Activated T-helper 1 cell treated with anti-CD3 and anti-CD28 coated beads, Interleukin-12 subunit alpha, Interleukin-12 subunit beta, Interleukin-2, Interleukin-4 antibody, amounts not matched to agents 30 ng/mL and 10 ng/mL and 1 ng/mL, durations not matched to agents 14 hours and 24 hours and 36 hours (primary cell): ENCODE measurements at places on chromosomes 13 and 19. TPM values are rescaled to one million over a fixed set of nuclear protein-coding genes. Genes with fewer than 3 reads are reported as not detected.

DNA sequence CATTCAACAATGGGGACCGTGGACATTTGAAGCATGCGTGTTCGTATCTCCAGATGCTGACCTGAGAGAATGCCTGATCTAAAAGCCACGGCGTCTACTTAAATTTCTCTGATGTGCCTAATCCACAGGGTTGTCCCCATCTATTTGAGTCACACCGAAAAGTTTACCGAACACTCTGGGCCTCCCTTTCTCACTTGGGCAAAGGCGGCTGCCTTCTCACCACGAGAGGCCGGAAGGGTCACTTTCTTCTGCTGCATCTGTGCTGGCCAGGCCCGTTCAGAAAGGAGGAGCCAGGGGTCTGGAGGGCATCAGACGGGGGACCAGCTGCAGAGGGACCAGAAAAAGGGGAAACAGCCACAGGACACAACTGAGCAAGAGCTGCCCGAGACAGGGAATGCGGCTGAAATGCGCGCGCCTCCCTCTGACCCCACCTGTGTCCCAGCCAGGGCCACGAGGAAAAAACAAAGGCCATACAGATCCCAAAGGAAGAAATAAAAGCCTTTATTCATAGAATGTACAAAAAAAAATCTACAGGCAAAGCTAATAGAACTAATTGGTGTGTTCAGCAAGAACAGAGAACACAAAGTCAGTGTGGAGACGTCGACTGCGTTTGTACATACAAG lies 71.3 kb upstream of the C13orf46 start:
- no peak overlapping the region for H3K4me3 ChIP-seq
- no peaks in the 10 kb centered on the region for H3K27me3 ChIP-seq
- peaks cover 45% of the 10 kb centered on the region for H3K4me1 ChIP-seq
- DNase-seq = no peak
- peaks cover 39% of the 10 kb centered on the region for H3K36me3 ChIP-seq

Gene ITGBL1
- not detected in 2 replicates for total RNA-seq

- H3K4me1 ChIP-seq = peaks cover 65% of the 10 kb centered on the region
- H3K4me3 ChIP-seq = no peak overlapping the region
- no peaks in the 10 kb centered on the region for H3K27me3 ChIP-seq
- H3K36me3 ChIP-seq = peaks cover 9% of the 10 kb centered on the region
- peak overlapping the region; percentile 42 for H3K27ac ChIP-seq
Measured at GRCh38 chr19:19409631-19410030, 4.2 kb downstream of the GATAD2A start.

- no peak for DNase-seq
- no peaks in the 10 kb centered on the region for H3K4me1 ChIP-seq
- no peaks in the 10 kb centered on the region for H3K27me3 ChIP-seq
- H3K36me3 ChIP-seq = no peaks in the 10 kb centered on the region
- H3K27ac ChIP-seq = no peak overlapping the region
Measured at GRCh38 chr13:104065328-104065727, 999.1 kb upstream of the SLC10A2 start.

DNA sequence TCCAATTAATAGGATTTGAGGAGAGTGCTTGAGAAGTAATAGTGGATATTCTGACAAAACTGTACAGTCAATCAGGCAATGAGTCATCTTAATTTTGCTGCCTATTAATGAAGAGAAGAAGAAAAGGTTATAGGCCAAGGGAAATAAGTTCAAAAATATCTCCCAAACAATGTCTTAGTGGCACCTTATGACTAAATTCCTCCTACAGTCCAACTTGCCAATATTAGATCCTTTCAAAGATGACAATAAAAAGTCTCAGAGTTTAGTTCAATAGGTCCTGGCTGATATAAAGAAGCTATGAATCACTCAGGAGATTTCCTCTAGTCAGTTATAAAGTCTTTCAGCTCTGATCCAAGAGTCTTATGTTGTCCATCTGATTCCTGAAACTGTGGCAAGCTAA lies 27.9 kb downstream of the UGGT2 start:
- DNase-seq = no peak
- H3K4me1 ChIP-seq = no peaks in the 10 kb centered on the region
- no peak overlapping the region for H3K4me3 ChIP-seq
- H3K36me3 ChIP-seq = no peaks in the 10 kb centered on the region
- H3K27me3 ChIP-seq = no peaks in the 10 kb centered on the region

DNA sequence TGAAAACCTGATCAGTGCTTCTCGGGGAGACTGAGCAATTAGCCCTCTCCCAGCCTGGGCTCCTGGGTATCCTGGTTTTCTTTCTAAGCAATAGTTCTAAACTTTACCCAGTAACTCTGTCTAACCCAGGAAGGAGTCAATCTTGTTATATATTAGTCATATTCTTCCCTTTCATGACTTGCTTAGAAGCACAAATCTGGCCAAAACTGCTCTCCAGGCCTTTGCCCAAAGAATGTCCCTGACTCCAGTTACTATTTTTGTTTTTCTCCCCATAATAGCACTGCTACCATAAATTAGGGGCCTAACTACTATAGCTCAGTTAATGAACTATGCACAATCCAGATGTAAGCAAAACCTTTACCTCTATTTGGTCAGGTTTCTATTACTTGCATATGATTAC lies 355.8 kb upstream of the HTR2A start:
- no peaks in the 10 kb centered on the region for H3K36me3 ChIP-seq
- no peak for DNase-seq
- H3K4me1 ChIP-seq = no peaks in the 10 kb centered on the region
- H3K27me3 ChIP-seq = no peaks in the 10 kb centered on the region
- H3K27ac ChIP-seq = no peak overlapping the region

- H3K27me3 ChIP-seq = peaks cover 80% of the 10 kb centered on the region
- H3K36me3 ChIP-seq = peaks cover 5% of the 10 kb centered on the region
- no peak overlapping the region for H3K4me3 ChIP-seq
- H3K4me1 ChIP-seq = peaks cover 4% of the 10 kb centered on the region
- no peak overlapping the region for H3K27ac ChIP-seq
- no peak for DNase-seq
Measured at GRCh38 chr13:94702181-94703041, 9.9 kb downstream of the SOX21 start.

Gene EVI5L
- 4.4 TPM in 2 replicates for total RNA-seq

- H3K4me1 ChIP-seq = no peaks in the 10 kb centered on the region
- no peak overlapping the region for H3K27ac ChIP-seq
- no peak overlapping the region for H3K4me3 ChIP-seq
- no peaks in the 10 kb centered on the region for H3K27me3 ChIP-seq
Measured at GRCh38 chr19:52626915-52627314, 11.2 kb downstream of the ZNF83 start.

Gene KLHL26
- 12.7 and 16.0 TPM in 2 replicates for total RNA-seq

Gene GNA15
- 103 and 109 TPM in 2 replicates for total RNA-seq

- DNase-seq = no peak
- peaks cover 2% of the 10 kb centered on the region for H3K27me3 ChIP-seq
- no peaks in the 10 kb centered on the region for H3K4me1 ChIP-seq
- H3K4me3 ChIP-seq = no peak overlapping the region
- no peaks in the 10 kb centered on the region for H3K36me3 ChIP-seq
- no peak overlapping the region for H3K27ac ChIP-seq
Measured at GRCh38 chr13:97945792-97946419, 7.6 kb upstream of the IPO5 start.

Gene ABCA7
- total RNA-seq = 15.8 and 18.3 TPM in 2 replicates

DNA sequence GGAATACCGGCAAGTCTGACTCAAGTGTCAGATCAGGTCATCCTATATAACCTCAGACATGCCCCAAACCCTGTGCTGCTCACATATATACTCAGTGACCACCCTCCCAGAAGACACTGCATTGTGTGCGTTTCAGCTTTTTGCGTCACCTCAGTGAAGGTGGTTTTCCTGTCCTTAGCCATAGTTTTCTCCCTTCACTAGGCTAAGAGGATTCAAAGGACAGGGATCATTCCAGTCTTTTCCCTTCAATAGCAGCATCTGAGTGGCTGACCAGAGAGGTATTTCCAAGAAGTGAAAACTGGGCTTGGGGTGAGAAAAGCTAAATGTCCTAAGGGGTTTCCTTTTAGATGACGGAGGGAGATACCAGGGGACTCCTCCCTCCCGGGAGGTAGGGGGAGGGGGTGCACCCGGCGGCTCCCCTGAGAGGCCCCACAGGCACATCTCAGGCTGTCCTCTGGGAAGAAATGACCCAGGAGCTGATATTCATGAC lies 12.7 kb upstream of the OR10H1 start:
- no peak overlapping the region for H3K27ac ChIP-seq
- H3K4me3 ChIP-seq = no peak overlapping the region
- H3K36me3 ChIP-seq = no peaks in the 10 kb centered on the region
- peaks cover 12% of the 10 kb centered on the region for H3K27me3 ChIP-seq
- no peak for DNase-seq
- no peaks in the 10 kb centered on the region for H3K4me1 ChIP-seq

DNA sequence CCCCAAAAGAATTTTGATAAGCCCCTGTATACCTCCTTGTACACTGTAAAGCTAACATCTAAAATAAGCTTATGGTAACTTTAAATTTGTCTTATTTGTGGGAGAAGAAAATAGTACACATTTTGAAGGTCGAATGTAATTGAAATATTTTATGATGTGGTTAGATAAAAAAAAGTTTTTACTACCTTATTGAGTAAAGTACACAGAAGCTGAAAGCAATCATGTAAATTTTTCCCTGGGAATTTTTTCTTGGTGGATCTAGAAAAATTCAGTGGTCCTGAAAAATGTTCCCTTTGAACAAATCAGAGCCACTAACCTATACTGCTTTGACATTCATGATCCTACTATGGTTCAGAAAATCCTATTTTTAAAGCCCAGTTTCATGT lies 46.9 kb downstream of the SIPA1L3 start:
- no peaks in the 10 kb centered on the region for H3K36me3 ChIP-seq

DNA sequence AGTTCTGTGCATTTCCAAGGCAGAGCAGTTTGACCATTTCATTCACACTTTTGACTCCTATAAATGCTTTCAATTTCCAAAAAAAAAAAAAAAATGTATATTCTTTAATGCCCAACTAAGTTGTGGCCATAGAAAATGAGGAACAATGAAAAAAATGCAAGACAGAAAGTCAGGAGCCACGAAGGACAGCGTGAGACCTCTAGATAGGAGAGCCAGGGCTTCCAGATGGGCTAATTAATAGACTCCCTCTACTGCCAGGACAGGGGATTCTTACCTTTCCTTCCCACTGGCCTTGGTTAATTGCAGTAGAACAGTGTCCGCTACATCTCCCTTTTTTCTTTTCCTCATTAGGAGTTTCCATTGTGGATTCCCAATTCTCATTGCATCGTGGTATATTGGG lies 8.6 kb downstream of the FPR3 start:
- DNase-seq = no peak
- no peaks in the 10 kb centered on the region for H3K27me3 ChIP-seq
- H3K4me1 ChIP-seq = no peaks in the 10 kb centered on the region
- no peak overlapping the region for H3K27ac ChIP-seq
- no peak overlapping the region for H3K4me3 ChIP-seq

- no peak for DNase-seq
- H3K27me3 ChIP-seq = no peaks in the 10 kb centered on the region
- no peak overlapping the region for H3K4me3 ChIP-seq
- no peak overlapping the region for H3K27ac ChIP-seq
- no peaks in the 10 kb centered on the region for H3K36me3 ChIP-seq
- no peaks in the 10 kb centered on the region for H3K4me1 ChIP-seq
Measured at GRCh38 chr19:32022044-32022640, 323.3 kb upstream of the ZNF507 start.

DNA sequence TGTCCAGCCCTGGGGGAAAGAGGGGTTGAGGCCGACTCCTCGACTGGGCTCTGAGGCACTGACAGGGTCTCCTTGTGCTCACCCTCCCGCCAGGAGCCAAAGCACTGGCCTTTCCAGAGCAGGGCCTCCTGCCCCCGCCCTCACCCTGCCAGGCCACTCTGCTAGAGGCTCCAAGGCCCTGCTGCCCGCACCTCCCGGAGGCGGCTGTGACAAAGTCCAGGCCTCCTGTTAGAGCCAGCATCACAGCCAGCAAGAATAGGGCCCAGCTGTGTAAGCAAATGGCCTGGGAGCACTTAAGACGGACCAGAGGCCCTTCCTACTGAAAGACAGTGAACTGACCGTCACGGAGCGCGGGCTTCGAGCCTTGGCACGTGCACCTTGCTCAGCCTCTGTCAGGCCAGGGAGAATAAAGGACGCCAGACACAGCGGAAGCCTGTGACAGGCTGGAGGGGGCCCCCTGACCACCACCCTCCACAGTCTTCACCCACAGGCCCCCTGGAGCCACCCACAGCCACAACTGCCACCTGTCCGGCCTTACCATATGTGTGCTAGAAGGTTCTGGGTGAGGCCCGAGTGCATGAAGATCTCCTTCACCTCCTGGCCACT lies 50.9 kb downstream of the EPS15L1 start:
- no peak overlapping the region for H3K27ac ChIP-seq
- H3K27me3 ChIP-seq = no peaks in the 10 kb centered on the region
- H3K36me3 ChIP-seq = peaks cover 24% of the 10 kb centered on the region
- H3K4me1 ChIP-seq = peaks cover 5% of the 10 kb centered on the region
- H3K4me3 ChIP-seq = no peak overlapping the region

Gene PSG2
- total RNA-seq = not detected in 2 replicates

GRCh38 chr13:98478189-98479129 lies 98.4 kb downstream of the STK24 start:
- peak overlapping the region; percentile 23 for H3K4me3 ChIP-seq
- peaks cover 34% of the 10 kb centered on the region for H3K36me3 ChIP-seq
- H3K4me1 ChIP-seq = peaks cover 62% of the 10 kb centered on the region

- no peak overlapping the region for H3K27ac ChIP-seq
- peaks cover 24% of the 10 kb centered on the region for H3K36me3 ChIP-seq
- H3K4me3 ChIP-seq = peak overlapping the region; percentile 98
- H3K27me3 ChIP-seq = no peaks in the 10 kb centered on the region
- DNase-seq = no peak
Measured at GRCh38 chr19:57560049-57560491, 407 bp upstream of the ZNF550 start.

DNA sequence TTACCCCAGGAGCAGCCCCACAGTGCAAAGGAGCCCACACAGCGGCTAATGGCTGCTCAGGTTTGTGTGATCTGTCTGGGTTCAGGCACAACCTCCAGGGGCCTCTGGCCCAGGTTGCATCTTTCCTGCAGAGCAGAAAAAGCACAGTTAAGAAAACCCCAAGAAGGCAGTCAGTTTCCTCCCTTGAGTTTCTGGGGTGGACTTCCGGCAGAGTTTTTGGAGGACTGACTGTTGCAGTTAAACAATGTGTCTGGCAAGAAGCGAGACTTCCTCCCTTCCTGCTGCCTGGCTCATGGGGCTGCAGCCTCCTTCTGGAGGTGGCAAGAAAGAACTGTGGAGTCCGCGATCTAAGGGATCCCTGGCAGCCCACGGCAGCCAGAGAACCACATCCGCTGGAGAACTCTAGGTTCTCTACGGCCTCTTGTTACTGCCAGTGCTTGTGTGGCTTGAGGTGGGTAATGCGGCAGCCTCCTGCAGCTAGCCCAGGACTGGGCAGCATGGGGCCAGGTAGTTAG lies 114.4 kb downstream of the ZDHHC20 start:
- H3K4me1 ChIP-seq = peaks cover 31% of the 10 kb centered on the region
- no peaks in the 10 kb centered on the region for H3K27me3 ChIP-seq
- peak overlapping the region; percentile 86 for H3K27ac ChIP-seq
- DNase-seq = peak; percentile 27
- H3K4me3 ChIP-seq = peak overlapping the region; percentile 76

Gene DLL3
- total RNA-seq = 1.6 and 2.1 TPM in 2 replicates

DNA sequence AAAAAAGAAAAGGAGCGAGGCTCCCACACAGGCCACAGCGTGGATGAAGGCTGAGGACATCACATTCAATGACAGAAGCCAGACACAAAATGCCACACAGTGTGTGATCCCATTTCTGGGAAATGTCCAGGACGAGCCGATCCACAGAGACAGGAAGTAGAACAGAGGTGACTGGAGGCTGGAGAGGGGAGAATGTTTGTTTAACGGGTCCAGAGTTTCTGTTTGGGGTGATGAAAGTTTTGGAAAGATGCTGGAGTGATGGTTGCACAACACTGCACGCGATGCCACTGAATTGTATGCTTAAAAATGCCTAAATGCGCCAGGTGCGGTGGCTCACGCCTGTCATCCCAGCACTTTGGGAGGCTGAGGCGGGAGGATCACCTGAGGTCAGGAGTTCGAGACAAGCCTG lies 650 bp upstream of the FUT5 start:
- H3K4me1 ChIP-seq = no peaks in the 10 kb centered on the region
- H3K27ac ChIP-seq = no peak overlapping the region
- no peak for DNase-seq
- H3K36me3 ChIP-seq = no peaks in the 10 kb centered on the region
- no peaks in the 10 kb centered on the region for H3K27me3 ChIP-seq
- no peak overlapping the region for H3K4me3 ChIP-seq
